ENCODE measurements at places on chromosomes 6 and 20.
A peak's percentile ranks its signal among the peaks of the same experiment; 100 is the strongest.

DNA sequence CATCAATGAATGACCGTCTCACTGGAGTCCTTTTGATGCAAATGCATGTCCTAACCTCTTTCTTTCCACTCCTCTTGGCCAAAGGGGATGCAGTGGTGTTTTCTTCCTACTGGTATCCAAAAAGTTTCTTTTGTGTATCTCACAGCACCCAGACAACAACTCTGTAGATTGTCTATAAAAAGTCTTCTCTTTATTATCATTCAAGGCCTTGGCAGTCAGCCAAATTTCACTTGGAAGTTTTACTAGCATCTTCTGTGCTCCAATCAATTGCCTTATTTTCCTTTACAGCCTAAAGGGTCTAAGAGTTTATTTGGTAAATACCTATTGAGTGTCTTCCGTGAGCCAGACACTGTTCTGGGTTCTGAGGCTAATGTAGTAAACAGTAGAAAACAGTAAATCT, 150.2 kb upstream of the RNF217 start:
- DNase-seq: peak; percentile 13

DNA sequence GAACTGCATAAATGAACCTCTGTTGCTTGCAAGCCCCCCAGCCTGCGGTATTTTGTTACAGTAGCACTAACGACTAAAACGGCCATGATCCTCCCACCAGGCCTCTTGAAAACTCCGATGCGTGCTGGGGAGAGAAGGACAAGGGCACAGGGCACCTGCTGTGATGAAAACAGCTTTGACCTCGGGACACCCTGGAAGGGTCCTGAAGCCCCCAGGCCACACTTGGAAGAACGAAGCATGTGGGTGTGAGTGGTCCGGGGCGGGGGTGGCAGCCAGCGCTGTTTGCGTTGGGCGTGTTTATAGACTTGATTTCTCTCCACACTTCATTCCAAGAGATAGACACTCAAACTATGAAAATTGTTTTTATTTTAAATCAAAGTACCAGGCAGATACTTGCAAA, 13.2 kb upstream of the HELZ2 start:
- DNase-seq: no peak

- DNase-seq: no peak
Observed at GRCh38 chr20:58910473-58910872, 58.0 kb downstream of the GNAS start.

- peak; percentile 35 for DNase-seq
Observed at GRCh38 chr6:128731249-128732165, 151.4 kb upstream of the LAMA2 start.

DNA sequence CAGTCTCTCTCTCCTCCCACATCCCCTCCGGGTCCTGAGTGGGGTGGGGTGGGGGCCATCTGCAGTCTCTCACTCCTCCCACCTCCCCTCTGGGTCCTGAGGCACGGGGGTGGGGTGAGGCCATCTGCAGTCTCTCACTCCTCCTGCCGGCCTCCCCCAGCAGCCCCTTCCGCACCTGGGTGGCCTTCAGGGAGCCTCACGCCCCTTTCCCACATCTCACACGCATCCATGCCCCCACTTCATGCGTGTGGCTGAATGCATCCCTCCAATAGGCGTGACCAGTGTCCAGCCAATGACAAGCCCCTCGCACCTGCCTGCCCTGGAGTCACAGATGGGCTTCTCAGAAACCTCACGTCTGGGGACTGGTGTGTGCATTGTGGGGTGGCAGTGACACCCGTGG, 993 bp upstream of the SRMS start:
- DNase-seq: no peak

All from hematopoietic multipotent progenitor cell treated with erythropoietin and hydrocortisone succinate and interleukin-3 and kit ligand, for 4 days (in vitro differentiated cells).